ENCODE measurements at places on chromosomes 12 and 14.

DNA sequence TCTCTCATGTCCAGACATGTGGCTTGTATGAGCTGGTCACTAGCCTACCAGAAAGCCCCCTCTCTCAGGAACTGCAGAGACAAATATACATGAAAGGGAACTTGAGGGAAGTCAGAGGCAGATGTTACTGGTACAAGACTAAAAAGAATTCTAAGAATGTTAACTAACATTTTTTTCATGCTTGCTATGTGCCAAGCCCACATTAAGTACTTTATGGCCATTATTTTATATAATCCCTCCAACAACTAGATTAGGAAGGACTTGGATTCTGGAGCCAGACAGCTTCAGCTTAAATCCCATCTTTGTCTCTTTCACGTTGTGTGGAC lies 24.6 kb downstream of the TTC9 start:
- no peak for DNase-seq

DNA sequence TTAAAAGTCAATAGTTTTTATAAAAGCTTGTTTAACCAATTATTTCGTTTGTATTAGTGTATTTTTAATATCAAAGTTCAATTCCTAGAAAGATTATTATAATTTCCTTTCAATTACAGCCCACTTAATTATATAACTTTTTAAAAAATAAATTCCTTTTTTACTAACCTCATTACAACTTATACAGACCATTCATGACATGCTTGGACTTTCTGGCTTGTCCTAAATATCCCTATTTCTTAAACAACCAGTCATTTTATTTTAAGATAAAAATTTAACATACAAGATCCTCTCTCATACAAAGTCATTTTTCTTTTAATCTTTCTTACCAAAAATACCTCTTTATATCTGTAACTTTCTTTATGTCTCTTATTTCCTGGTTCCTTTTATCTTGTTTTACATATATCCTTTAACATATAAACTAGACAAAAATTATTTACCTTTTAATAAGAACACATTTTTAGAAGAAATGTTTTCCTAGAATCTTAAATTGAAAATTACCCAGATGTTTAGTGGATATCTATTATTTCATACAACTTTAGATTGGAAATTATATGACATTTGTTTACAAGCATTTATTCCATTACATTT lies 10.4 kb upstream of the TMEM263 start:
- DNase-seq, result no peak

- no peak for DNase-seq
These were observed 1178.0 kb downstream of the VRK1 start for GRCh38 chr14:97975216-97975615.

DNA sequence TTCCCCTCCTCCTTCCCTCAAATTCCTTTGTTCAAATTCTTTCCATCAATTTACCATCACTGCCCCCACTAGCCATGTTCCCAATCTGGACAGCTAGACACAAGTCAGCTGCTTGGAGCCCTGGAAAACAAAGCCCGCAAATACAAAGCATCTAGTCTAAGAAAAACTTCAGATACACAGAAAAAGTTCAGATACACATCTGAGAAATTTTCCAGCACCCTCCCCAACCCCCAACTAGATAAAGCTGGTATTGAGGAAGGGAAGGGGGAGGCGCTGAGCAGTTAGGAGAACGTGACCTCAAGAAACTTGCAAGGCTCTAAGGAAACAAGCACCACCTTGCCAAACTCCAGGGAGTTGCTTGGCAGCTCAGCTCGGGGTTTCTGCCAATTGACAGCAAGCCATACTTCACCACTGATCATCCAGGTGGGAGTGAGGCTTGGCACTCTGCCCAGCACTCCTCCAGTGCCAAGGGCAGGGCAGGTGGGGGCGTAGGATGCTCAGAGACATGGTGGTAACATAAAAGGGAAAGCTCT lies 5.1 kb upstream of the CNIH1 start:
- no peak for DNase-seq

DNA sequence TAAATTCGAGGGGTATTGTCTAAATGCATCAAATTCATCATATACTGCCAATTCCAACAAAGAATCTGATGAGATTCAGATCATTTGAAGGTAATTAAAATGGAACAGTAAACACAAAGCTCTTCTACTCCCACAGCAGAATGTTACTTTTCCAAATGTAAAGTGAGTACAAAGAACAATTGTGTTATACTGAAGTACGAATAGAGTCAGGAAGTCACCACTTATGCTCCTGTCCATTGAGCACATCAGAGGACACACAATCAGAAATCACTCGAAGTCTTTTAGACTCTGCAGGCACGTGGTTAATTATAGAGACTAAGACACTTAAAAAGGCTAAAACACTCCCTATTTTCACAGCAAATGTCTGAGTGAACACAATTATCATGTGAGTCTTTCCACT lies 388.5 kb upstream of the MIS18BP1 start:
- no peak for DNase-seq

- no peak for DNase-seq
These were observed 58.4 kb upstream of the DDX11 start for GRCh38 chr12:31015215-31015614.
